ENCODE measurements at places on chromosomes 3 and 15.

DNA sequence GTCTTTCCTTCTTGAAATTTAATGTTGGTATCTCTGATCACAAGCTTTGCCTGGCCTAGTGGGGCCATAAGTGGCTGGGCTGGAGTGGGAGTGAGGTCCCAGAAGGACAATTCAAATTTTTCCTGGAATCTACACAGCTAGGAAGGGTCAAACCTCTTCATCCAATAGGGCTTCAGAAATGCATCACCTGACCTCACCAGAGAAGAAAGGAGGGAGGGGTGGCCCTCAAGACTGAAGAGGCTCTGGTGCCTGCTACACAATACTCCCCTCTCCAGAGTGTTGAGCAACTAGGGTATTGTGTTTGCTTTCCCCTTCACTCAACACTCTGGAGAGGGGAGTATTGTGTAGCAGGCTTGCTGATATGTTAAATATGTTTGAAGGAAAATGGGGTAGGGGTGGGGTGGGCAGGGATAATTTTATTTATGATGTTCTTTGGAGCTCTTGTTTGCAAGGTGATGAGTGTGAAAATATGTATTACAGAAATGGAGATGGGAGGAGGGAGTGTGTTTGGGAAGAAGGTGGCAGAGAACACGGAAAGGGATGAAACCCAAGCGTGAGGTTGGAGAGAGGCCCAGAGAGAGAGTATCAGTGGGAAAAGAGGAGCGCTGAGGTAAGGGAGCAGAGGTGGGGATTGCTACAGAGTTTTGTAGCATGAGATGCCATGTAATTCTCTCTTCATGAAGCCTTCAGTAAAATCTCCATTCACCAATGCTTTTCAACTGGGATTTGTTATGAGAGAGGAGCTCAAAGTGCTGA, 5.7 kb upstream of the KLHL24 start:
- DNase-seq, result no peak

- no peak for DNase-seq
Observed at GRCh38 chr3:124201226-124201625, 209.3 kb upstream of the ROPN1 start.

DNA sequence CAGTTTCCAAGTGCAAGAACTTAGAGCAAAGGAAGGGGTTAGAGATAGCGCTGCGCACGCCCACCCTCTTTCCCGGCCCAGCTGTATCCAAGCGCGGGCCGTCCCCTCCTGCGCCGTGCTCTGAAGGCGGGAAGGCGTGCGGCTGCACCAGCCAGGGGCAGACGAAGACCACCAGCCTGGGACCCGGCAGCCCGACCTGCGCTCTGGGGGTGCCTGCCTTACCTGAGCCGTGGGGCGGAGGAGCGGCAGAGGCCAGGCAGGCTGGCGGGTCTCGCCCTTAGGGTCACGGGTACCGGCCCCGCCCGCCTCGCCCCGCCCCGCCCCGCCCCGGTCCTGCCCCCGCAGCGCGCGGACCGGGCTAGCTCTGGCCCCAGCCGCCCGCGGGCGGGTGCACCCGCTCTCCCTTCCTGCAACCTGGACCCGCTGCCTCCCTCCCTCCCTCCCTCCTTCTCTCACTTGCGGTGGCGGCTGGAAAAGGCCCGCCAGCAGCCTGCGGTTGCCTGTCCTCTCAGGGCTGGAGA, at the start of gene WDR72:
WDR72 (minus strand) TSS at position 253 of the 521 bp plus-strand sequence. CDS start 26,514 bp downstream, outside the sequence.
- DNase-seq, result peak; percentile 16

GRCh38 chr15:90594301-90594738, 64.6 kb downstream of the CRTC3 start:
- no peak for DNase-seq

DNA sequence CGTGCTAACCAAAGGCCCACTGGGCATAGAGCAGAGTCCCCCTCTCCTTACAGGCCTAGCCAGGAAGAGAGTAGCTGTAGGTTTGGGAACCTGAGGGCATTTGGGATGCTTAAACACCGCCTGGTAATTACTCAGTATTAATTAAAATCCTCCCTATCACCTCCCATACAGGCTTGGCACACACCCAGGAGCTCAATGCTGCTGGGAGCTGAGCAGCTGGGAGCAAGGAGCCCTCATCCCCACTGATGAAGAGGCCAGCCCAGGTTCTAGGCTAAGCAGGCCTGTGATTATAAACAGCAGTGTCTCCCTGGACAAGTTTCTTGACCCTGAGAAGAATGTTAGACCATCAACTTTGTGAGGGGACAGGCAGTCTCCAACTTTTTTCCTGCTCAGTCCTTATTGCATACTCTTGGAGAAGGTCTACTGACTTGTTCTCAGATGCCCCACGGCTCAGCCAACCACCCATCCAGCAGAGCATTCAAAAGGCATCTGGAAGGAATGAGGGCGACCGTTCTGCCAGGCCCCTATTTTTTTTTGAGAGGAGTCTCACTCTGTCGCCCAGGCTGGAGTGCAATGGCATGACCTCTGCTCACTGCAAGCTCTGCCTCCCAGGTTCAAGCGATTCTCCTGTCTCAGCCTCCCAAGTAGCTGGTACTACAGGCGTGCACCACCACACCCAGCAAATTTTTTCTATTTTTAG, 1.3 kb upstream of the PRKAR2A start:
- no peak for DNase-seq

DNA sequence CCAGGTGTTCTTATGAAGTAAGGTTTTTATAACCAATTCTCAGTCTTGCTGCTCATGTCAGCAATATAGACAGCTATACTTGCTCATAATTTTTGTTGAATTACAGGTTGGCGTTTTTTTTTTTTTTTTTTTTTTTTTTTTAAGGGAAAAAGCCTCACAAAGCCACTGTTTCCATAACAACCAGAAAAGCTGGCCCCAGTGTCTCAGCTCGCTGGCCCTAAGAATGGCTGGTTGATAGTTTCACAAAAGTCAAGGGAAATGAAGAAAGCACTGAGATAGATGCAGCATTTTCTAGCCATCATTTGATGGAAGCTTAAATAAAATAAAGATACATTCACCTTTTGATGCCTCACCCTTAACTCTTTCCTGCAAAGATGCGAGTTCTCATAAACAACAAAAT, 121.9 kb downstream of the C3orf70 start:
- no peak for DNase-seq

DNA sequence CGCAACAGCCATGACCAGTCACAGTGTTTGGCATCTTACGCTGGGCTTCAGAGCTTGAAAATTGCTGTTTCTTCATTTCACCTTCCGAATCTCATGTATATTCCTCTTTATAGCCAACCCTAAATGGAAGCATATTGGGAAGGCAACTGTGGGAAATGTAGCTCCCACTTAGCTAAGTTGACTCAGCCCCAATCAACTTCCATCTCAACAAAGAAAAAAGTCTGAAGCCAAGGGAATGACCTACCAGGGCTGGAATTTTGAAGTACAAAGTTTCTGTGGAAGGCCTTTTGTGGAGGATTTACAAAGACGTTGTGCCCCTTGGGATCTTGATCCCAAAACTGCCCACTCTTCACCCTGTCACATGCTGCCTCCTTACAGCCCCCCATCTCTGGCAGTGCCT, 85.2 kb upstream of the OXTR start:
- DNase-seq, result no peak

DNA sequence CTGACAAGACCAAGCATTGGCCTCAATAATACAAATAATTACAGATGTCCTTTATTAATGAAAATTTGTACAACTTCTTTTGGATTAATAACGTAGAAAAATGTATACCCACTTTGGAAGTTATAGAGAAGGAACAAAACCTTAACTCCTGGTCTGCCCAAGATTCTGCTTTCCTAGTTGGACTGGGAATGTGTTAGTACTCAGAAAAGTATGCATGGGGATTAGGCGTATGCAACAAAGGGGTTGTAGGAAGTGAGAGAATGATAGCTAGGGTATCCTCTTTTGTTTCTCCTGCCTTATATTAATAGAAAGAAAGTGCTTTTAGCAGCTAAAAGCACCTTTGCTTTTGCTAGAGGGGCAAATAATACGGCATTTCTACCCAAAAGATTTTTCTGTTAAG, 116.2 kb upstream of the LRRFIP2 start:
- no peak for DNase-seq

- DNase-seq, result no peak
Observed at GRCh38 chr3:69020857-69021256, 7.4 kb upstream of the EOGT start.

GRCh38 chr3:129415830-129416229, 12.6 kb downstream of the EFCAB12 start:
- DNase-seq, result no peak

DNA sequence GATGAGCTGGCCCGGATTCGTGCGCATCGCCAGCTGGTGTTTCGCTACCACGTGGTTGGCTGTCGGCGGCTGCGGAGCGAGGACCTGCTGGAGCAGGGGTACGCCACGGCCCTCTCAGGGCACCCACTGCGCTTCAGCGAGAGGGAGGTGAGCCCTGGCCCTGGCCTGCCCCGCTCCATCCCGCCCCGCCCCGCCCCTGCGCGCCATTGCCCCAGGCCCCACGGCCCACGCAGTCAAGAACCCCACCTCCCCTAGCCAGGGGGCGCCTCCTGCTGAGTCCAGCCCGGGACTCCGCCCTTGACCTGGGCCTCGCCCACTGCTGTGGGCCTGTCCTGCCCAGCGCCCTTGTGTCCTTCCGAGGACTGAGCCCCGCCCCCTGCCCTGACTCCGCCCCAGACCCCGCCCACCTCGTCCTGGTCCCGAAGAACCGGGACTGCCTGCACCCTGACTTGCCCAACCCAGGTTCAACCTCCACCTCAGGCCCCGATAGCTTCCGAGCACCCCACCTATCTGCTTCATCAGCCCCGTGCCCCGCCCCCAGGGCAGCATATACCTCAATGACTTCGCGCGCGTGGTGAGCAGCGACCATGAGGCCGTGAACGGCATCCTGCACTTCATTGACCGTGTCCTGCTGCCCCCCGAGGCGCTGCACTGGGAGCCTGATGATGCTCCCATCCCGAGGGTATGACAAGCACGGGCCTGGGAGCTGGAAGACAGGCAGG, 14.8 kb downstream of the NT5DC2 start:
- no peak for DNase-seq

DNA sequence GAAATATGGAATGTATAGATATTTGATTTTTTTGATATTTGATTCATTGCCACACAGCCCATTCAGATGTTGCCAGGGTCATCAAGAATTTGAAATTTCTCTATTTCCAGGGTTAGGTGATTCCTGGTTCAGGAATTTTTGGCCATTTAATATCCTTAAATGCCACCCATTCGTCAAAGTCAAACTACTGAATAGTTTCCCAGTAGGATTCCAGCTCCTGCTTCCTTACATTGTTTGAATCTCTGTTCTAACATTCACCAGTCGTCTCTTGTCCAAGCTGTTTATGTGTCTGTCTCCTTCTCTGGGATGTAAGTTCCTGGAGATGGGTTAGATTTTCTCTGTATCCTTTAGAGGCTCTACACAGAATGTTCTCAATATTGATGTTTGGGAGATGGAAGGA, 124.9 kb upstream of the TLE3 start:
- peak; percentile 7 for DNase-seq

- no peak for DNase-seq
Observed at GRCh38 chr15:69067296-69067695, 52.8 kb downstream of the NOX5 start.

- DNase-seq, result no peak
Observed at GRCh38 chr3:98705212-98705611, 57.9 kb upstream of the ST3GAL6 start.

DNA sequence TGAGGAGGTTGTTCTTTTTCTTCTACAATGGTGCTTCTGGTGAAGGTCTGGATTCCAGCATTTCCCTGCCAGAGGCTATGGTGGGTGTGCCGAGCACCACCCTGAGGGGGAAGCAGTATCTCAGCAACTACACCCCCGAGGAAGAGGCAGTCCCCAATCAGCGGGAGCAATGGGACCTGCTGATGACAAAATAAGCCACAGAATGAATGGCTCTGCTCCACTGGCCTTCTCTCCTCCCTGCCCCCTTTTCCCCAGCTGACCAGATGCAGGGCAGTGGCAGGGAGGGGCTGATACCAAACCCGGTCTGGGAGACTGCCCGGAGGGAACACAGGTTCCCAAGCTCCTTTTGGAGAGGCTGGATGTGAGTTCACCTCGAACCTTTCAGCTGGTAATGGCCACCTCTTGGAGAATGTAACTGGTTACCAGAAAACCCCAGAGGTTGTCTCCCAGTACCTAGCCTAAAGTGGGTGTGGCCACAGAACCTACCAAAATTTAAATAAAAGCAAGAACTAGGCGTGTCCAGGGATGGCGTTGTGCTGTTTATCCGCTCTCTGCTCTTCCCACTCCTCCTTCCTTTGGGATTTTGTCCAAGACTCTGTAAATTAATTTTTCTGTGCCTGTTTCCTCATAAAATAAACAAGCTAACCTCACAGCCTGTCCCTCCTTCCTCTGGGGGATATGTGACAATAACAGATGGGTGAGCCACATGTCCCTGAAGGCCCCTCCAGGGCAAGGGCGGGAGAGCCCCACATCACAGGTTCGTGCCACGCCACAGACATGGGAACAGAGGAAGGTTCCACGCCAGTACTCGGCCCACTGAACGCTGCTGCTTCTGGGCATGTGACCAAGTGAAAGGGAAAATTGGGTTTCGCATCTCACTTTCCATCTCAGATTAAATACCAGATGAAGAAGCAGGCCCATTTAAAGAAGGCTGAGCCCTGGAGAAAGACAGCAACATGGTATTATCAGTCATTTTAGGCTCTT, 35.1 kb upstream of the SPTBN5 start:
- DNase-seq, result no peak

DNA sequence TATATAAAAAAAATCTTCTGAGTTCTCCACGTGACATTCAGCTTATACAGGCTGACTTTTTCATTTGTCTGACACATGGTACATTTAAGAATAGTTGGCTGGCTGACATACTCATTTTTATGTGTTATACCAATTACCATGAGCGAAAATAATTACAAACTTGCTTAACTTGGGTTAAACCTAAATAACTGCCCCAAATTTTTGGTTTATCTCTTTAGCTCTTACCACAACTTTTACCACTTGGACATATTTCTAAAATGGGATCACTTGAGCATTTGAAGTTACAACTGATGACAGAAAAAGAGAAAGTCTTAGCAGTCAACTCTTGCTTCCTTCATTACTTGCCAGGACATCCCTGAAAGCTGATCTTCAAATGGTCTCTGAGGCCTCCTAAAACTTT, 618.1 kb downstream of the RBMS3 start:
- no peak for DNase-seq

DNA sequence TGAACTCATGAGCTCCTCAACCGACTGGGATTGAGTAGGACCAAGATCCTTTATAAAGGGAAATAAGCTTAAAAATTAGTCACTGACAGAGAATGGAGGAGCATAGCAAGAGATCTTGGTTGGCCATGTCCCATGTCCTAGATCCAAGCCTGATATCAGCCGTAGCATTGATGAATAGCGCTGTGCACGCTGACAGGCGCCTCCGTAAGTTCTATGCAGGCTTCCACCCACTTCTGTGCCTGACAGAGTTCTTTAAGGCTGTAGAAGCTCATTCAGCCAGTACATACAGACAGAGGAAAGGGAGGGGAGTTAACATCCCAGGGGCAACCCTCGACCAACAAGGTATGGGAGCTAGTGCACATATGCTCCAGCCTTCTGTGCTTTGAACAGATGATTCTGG, 251.7 kb upstream of the TBC1D5 start:
- no peak for DNase-seq

- no peak for DNase-seq
Observed at GRCh38 chr3:150682279-150682678, 21.4 kb downstream of the ERICH6 start.

Data from NCI-H146 (cell line).